Transverse colon (tissue), 4 donors: ENCODE measurements at places on chromosomes 12 and 14. TPM values are rescaled to one million over a fixed set of nuclear protein-coding genes. Genes with fewer than 3 reads are reported as not detected.

Gene CARMIL3
- total RNA-seq, result 1.9 TPM

Gene CIROP
- not detected for total RNA-seq

Gene EPS8
- 180 TPM for total RNA-seq

Gene PPFIBP1
- total RNA-seq, result 52.9 TPM

Gene ZBTB42
- 16.9 TPM for total RNA-seq

Gene SIX4
- total RNA-seq, result 0.32 TPM

Gene ANKRD9
- 391 TPM for total RNA-seq

Gene RHEBL1
- not detected for total RNA-seq

Gene KERA
- total RNA-seq, result not detected

Gene SPRING1
- 40.3 TPM for total RNA-seq

Gene HOXC6
- total RNA-seq, result 0.48 TPM

Gene CLEC2D
- total RNA-seq, result 5.5 TPM

Gene TCTN2
- total RNA-seq, result 5.4 TPM

Gene RTN1
- 4.6 TPM for total RNA-seq

Gene ADAM20
- 1.4 TPM for total RNA-seq

Gene TAS2R13
- total RNA-seq, result 6.2 TPM

Gene SLC5A8
- 0.32 TPM for total RNA-seq

Gene RAP1B
- 180 TPM for total RNA-seq

Gene CLEC14A
- total RNA-seq, result not detected
